ENCODE measurements at places on chromosomes 5 and 9.

- no peak for DNase-seq
Measured at GRCh38 chr5:103785569-103785968, 223.0 kb upstream of the NUDT12 start.

DNA sequence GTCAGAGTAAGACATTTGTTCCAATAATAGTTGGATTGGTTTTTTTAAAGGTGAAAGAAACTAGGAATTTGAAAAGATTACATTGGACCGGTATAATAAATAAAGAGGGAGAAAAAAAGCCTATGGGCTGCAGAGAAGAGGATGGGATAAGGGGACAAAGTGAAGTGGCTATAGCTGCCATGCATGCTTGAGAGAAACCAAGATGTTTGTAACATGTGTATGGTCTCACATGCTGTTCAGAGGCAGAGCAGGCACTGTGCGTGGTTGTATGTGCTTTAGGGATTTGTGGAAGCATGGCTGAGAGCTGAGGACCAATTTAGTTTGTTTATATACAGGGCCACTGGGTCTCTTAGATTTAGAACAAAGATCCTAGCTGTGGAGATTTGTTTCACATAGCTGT is 32.7 kb downstream of the LNPEP start:
- peak; percentile 16 for DNase-seq

DNA sequence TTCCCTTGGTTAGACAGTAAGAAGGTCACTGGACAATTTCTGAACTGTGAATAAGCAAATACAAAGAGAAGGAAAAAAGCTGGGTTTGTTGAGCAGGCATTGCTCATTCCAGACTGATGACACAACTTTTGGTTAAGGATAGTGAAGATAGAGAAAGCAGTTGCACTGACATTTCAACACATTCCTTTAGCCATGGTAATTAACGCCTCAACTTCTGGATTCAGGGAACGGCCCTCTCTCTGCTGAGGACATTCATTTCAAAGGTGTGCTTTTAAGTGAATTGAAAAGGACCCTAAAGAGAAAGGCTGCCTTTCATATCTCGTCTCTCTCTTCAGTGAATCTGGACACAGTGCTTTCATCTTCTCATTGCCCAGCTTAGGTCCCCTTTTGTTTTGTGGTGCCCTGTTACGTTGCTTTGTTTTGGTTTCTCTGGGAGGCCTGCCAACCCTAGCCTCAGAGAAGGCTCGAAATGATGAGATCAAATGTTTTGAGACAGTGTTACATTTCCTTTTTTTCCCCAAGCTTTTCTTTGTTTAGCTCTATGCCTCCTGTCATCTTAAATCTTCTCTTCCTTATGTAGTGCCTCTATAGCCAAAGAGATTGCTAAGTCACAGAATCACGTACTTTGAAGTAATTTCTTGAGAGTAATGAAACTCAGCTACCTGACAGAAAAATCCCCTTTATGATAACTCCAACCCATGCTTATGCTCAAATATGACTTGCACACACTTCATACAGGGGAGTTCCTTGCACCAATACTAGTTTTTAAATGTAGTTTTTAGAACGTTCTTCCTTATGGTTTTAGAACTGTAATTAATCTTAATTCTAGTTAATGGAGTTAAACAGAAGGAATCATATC is 94.4 kb upstream of the IFNE start:
- DNase-seq = peak; percentile 94

- peak; percentile 16 for DNase-seq
Measured at GRCh38 chr5:6328173-6328572, 50.2 kb downstream of the MED10 start.

DNA sequence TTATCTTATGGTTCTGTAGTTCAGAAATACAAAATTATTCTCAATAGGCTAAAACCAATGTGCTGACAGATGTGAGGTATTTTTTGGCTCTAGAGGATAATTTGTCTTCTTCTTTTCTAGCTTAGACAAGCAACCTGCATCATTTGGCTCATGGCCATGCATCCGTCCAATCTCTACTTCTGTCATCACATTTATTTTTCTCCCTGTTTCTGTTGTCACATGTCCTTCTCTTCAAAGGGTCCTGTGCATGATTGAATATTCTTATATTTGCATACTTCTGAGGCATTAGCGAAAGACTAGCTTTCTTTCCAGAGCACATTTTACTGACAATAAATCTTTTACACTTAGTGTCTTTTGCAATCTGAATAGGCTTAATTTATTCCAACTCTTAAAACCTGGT is 564.7 kb downstream of the CDH10 start:
- no peak for DNase-seq

DNA sequence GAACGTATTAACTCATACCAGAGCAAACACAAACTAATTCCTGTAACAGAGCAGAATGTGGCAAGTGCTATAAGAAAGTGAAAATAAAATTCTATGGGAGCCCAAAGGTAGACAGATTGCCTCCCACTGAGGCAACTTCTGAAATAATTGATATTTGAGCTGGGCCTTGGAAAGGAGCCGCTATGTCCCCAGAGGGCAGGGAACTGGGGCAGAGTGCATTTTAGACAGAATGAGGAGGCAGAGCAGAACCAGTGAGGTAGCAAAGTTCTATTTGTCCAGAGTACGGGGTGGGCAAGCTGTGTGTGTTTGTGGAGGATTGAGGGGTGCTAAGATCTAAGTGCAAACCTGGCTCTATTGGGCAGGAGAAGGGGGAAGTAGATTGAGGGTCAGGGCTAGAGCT is 19.8 kb downstream of the CDO1 start:
- no peak for DNase-seq
